SJSA1 (cell line): ENCODE measurements at places on chromosomes 5 and 9. TPM values are rescaled to one million over a fixed set of nuclear protein-coding genes. Genes with fewer than 3 reads are reported as not detected.

Gene PCDHB10
- 3.3 and 4.7 TPM in 2 replicates for total RNA-seq

Gene CORO2A
- 0.16 TPM in 2 replicates for total RNA-seq

- no peaks in the 10 kb centered on the region for H3K27me3 ChIP-seq
- H3K4me1 ChIP-seq = no peaks in the 10 kb centered on the region
- H3K27ac ChIP-seq = no peak overlapping the region
- no peak overlapping the region for H3K4me3 ChIP-seq
Measured at GRCh38 chr5:19140276-19140675, 847.7 kb downstream of the CDH18 start.

Gene ZNF483
- total RNA-seq = 1.2 and 1.3 TPM in 2 replicates

Gene SYK
- total RNA-seq = not detected in 2 replicates

GRCh38 chr9:114056527-114056926, 21.6 kb downstream of the AMBP start:
- H3K4me3 ChIP-seq = no peak overlapping the region
- H3K27ac ChIP-seq = no peak overlapping the region
- no peaks in the 10 kb centered on the region for H3K27me3 ChIP-seq

Gene FOXD4L6
- total RNA-seq = not detected in 2 replicates

- no peak for DNase-seq
- no peaks in the 10 kb centered on the region for H3K36me3 ChIP-seq
- H3K4me1 ChIP-seq = peaks cover 10% of the 10 kb centered on the region
Measured at GRCh38 chr9:122031776-122032175, 61.3 kb downstream of the TTLL11 start.

DNA sequence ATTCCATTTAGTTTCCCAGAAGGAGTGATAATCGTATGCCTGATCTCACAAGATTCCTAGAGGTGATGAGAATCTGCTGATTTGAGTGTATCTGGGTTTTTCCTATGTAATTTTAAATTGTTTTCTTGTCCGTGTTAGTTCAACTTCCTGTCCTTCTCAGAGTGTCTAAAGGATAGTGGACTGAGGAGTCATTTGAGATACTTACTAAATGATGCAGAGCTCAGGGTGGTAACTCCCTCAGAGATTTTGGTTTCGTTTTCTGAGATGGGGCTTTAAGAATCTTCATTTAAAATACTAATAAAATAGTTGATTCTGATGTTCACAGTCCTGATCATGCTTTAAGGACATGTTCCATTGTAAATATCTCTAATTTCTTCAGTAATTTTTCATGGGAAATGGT, 30.3 kb downstream of the MELK start:
- no peak for DNase-seq
- H3K27ac ChIP-seq = no peak overlapping the region
- H3K4me3 ChIP-seq = no peak overlapping the region
- no peaks in the 10 kb centered on the region for H3K4me1 ChIP-seq
- peaks cover 52% of the 10 kb centered on the region for H3K36me3 ChIP-seq

Gene PCDHGA6
- 0.38 and 1.4 TPM in 2 replicates for total RNA-seq

DNA sequence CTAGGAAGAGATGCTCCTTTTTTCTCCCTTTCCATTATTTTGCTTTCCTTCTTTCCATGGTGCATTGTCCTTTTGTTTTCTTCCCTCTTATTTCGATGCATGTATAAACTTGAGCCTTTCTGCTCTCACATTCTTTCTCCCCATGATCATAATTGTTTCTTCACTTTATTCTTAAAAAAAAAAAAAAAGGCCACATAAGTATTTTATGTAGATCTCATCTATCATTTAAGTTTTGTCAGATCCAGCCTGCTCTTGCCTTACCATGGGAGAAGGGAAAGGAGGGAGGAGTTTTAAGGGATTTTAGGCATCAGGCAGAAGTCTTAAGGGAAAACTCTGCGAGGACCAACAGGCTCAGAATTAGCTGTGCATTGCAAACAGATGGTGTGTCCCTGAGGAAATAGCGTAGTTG, 11.1 kb downstream of the TGFBR1 start:
- H3K36me3 ChIP-seq = peaks cover 4% of the 10 kb centered on the region; the same call in 1 of the 2 replicates
- H3K4me1 ChIP-seq = no peaks in the 10 kb centered on the region; the same call in none of the 2 replicates
- no peak overlapping the region for H3K4me3 ChIP-seq
- no peak for DNase-seq

Gene FCN2
- not detected in 2 replicates for total RNA-seq

DNA sequence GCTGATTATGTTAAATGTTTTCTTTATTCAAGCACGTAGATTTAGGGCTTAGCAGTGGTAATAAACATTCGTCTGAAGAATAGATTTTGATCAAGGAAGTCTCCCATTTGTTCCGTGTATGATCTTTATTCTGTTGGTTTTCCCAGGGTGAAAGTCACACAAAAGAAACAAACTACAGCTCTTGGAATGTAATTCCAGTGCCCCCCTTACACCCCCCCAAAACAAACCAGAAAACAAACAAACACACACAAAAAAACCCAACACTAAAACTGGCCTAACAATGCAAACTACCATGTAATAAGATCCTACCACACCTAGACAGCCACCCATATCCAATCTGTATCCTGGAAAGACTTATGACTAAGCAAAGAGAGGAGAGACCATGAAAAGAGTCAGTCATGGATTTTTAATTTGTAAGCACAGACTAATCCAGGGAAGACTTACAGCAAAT, 196.2 kb upstream of the ELL2 start:
- DNase-seq = no peak
- peaks cover 15% of the 10 kb centered on the region for H3K4me1 ChIP-seq
- H3K36me3 ChIP-seq = no peaks in the 10 kb centered on the region
- H3K4me3 ChIP-seq = no peak overlapping the region

DNA sequence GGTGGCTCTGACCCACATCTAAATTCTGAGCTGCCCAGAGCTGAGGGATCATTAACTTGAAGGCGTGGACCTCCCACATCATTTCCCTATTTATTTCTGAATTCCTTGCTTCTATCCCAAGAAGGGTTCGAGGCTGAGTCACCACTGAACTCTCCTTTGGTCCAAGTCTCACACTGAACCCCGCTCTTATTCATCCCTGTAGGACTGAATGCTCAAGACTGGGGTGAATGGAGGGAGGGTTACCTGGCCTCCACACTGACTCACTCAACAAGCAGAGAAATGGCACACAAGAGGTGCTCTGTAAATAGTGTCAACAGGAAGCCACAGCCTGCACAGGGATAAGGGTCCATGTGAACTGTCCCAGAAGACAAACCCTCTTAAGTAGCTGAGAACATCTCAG, 79.1 kb upstream of the FSTL4 start:
- H3K36me3 ChIP-seq = no peaks in the 10 kb centered on the region
- no peak overlapping the region for H3K27ac ChIP-seq
- no peak overlapping the region for H3K4me3 ChIP-seq
- H3K27me3 ChIP-seq = no peaks in the 10 kb centered on the region; the same call in 1 of the 2 replicates
- DNase-seq = no peak

Gene RAB3C
- not detected in 2 replicates for total RNA-seq

DNA sequence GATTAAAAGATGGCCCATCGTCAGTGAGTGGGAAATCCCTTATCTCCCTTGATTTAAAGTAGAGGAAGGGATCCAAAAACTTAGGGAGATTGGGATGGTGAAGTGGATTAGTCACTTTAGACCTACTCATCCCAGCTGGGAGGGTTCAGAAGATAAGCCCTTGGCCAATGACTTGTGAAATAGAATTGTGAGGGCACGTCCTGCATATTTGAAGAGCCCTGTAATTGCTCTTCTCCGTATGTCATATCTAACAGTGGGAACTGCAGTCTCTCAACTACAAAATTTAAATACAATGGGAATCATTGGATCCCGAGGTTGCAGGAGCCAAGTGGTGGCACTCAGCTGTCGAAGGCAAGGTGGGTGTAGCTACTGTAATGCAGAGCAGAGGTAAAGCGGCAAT, 65.4 kb upstream of the C9orf72 start:
- no peaks in the 10 kb centered on the region for H3K36me3 ChIP-seq
- no peaks in the 10 kb centered on the region for H3K27me3 ChIP-seq
- H3K4me3 ChIP-seq = no peak overlapping the region
- no peak overlapping the region for H3K27ac ChIP-seq

GRCh38 chr5:63101870-63102269, 523.3 kb downstream of the LRRC70 start:
- H3K4me3 ChIP-seq = no peak overlapping the region
- no peaks in the 10 kb centered on the region for H3K36me3 ChIP-seq
- H3K27ac ChIP-seq = no peak overlapping the region
- no peaks in the 10 kb centered on the region for H3K4me1 ChIP-seq
- H3K27me3 ChIP-seq = no peaks in the 10 kb centered on the region

DNA sequence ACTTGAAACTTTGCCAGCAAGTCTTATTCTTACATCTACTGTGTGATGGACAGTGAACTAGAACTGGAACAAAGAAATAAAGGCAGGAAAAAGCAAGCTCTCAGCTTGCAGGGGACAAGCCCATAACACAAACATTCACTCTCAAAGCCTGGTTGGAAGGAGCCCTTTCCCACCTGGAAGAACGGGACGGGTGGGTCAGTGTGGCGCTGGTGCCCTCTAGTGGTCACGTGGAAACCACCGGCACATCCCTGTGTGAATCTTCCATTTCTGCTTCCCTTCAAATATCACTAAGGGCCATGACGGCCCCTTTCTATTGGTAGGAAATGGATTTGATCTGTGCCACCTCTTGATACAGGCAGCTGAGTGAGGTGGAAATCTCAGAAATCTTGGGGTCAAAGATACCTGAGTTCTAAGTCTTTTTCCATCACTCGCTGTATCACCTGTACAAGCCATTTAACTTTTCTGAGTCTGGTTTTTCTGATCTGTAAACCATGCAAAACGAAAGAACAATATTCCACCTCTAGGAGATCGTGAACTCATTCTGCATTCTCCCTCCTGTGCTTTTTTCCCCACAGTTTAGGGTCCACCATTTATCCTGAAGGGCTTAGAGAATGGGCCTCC, 211.6 kb downstream of the MSX2 start:
- no peaks in the 10 kb centered on the region for H3K27me3 ChIP-seq
- H3K4me1 ChIP-seq = no peaks in the 10 kb centered on the region
- H3K4me3 ChIP-seq = no peak overlapping the region
- H3K36me3 ChIP-seq = no peaks in the 10 kb centered on the region
- DNase-seq = peak; percentile 53
- H3K27ac ChIP-seq = no peak overlapping the region

- H3K27me3 ChIP-seq = no peaks in the 10 kb centered on the region
- no peak overlapping the region for H3K27ac ChIP-seq
- no peak for DNase-seq
- no peak overlapping the region for H3K4me3 ChIP-seq
- H3K36me3 ChIP-seq = peaks cover 15% of the 10 kb centered on the region
Measured at GRCh38 chr5:54534191-54535004, 16.8 kb downstream of the SNX18 start.

GRCh38 chr9:127568618-127568970, 43.5 kb upstream of the STXBP1 start:
- peak overlapping the region; percentile 98 for H3K4me3 ChIP-seq
- H3K36me3 ChIP-seq = peaks cover 39% of the 10 kb centered on the region
- H3K4me1 ChIP-seq = peaks cover 48% of the 10 kb centered on the region
- peak overlapping the region; percentile 53 for H3K27ac ChIP-seq
- no peak for DNase-seq
- H3K27me3 ChIP-seq = no peaks in the 10 kb centered on the region

DNA sequence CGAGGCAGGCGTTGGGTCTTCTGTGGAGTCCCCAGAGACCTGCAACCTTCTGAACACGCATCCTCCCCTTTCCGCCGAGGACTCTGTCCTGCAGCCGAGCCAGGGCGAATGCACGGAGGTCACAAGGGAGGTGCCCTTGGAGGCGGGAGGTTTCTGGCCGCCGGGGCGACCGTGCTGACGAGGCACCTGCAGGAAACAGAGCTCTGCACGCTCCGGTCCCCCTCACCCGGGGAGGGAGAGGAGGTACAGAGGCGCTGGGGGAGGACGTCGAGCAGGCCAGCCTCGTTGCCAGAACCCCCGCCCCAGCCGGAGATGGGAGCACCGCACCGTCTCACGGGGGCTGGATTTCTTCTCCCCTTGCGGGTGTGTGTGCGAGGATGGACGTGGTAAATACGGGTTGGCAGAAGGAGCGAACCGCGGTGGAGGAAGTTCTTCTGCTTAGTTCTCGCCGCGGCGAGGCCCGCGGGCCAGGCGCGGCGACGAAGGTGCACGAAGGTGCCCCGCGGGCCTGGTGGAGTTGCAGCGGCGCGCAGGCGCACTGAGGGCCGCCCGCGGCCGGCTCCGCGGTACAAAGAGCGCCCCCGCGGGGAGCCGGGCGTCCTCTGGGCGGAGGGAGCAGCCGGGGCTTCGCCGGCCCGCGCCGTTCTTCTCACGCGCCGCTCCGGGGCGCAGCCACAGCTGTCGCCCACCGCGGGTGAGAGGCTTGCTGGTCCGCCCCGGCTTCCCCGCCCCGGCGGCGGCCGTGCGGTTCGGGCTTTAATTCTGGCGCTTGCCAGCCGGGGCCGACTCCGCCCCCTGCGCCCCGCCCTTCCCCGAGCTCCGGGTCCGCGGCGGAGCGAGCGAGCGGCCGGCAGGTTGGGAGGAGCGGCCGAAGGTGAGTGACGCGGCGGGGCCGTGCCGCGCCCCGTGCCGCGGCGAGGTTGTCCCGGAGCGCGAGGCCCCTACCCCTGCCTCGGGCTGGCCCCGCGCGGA, 289.5 kb downstream of the DOCK8 start:
- H3K4me1 ChIP-seq = peaks cover 5% of the 10 kb centered on the region; the same call in 1 of the 2 replicates
- H3K27ac ChIP-seq = no peak within 1 kb of the TSS
- peak; percentile 40 for DNase-seq
- H3K4me3 ChIP-seq = peak within 1 kb of the TSS; percentile 47
- no peaks in the 10 kb centered on the region for H3K36me3 ChIP-seq

Gene PHYHD1
- total RNA-seq = not detected in 2 replicates

Gene PCDHA6
- not detected in 2 replicates for total RNA-seq

DNA sequence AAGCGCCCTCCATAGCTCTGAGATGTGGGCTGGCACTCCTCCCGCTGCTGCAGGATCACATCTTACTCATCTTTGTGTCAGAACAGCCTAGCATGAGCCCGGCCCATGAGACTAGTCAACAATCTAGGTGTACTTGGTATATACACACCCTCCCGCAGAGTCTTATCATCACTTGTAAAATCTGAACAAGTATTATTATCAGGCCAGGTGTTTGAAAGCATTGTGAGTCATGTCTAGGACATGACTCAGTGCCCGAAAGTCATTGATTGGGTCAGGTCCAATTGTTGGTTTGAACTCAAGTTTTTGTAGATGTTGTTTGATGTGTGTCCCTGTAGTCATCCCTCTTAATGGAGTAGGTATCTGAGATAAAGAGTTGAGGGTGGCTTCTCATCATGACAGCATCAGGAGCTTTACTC, 108.7 kb downstream of the CFAP90 start:
- no peaks in the 10 kb centered on the region for H3K27me3 ChIP-seq
- no peaks in the 10 kb centered on the region for H3K36me3 ChIP-seq
- no peak for DNase-seq
- no peak overlapping the region for H3K4me3 ChIP-seq
- H3K27ac ChIP-seq = no peak overlapping the region
- H3K4me1 ChIP-seq = no peaks in the 10 kb centered on the region

GRCh38 chr9:136603901-136604814, 58.3 kb upstream of the NOTCH1 start:
- DNase-seq = no peak
- no peaks in the 10 kb centered on the region for H3K27me3 ChIP-seq
- H3K36me3 ChIP-seq = no peaks in the 10 kb centered on the region
- no peak overlapping the region for H3K27ac ChIP-seq
- no peak overlapping the region for H3K4me3 ChIP-seq

DNA sequence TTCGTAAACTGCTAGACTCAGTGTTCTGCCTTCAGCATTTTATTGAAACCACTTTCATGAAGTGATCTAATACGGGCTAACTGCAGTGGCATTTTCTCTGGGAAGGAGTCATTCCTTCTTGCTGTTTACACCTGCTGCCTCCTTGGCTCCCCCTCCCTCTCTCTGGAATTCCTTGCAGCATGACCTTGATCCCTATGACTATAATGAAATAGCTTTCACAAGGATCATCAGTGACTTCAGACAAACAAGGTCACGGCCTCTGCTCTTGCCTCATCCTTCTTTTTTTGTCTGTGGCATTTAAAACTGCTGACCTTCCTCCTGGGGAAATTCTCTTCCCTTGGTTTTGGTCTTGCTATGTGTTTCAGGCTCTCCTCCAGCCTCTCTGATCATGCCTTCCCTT, 90.2 kb downstream of the ZNF462 start:
- no peak overlapping the region for H3K27ac ChIP-seq
- DNase-seq = no peak
- H3K36me3 ChIP-seq = peaks cover 39% of the 10 kb centered on the region
- H3K27me3 ChIP-seq = no peaks in the 10 kb centered on the region
- H3K4me1 ChIP-seq = no peaks in the 10 kb centered on the region; the same call in 1 of the 2 replicates
- H3K4me3 ChIP-seq = no peak overlapping the region
